ENCODE measurements at places on chromosomes 1 and 21.
A peak's percentile ranks its signal among the peaks of the same experiment; 100 is the strongest.

DNA sequence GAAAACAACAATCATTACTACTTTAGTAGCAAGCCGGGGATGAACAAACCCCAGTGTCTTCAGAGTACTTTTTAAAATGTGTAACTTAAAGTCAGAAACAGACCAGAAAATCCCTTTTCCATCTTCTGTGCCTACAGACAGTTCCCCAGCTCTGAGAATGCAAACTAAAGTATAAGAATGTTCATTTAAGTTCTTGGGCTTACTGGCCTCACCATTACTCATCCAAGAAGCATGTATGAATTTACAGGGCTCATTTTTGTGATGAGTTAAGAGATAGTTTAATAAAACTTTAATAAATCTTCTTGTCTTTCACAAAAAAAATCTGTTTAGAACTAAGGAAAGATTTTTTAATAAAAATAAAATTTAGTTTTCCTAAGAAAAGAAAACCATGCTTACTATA, 4.6 kb downstream of the LPGAT1 start:
- no peak for DNase-seq

- DNase-seq, result no peak
These were observed 80.1 kb upstream of the ATF3 start for GRCh38 chr1:212528501-212528900.

GRCh38 chr21:15260604-15261003, 195.8 kb upstream of the NRIP1 start:
- no peak for DNase-seq

DNA sequence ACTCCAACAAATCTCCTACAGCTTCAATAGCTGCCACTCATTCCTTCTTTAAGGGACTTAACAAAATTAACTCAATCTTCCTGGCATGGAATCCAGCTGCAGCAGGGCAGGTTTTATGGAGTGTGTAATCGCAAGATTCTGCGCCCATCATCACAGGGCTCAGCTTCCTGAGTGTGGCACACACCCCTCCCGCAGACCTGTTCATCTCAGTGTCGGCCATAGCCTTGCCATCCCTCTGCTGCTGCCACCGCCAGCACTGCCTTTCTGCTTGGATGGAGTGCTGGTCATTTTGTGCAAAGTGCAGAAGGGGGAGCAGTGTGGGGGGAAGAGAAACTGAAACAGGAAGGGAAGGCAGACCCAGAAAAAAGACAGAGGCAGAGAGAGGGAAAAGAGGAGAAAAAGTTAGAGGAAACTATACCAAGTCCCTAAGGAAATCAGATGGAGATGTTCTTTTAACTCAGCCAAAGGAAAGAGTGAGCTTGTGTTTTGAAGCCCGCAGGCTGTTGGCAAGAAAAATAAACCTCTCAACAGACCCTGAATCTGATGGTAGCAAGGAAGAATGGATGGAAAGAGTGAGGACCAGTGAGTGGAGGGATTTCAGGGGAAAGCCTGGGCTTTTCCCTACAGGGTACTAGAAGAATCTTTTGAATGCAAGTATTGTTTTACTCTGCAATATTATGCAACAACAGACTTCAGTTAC, 324.2 kb downstream of the SEC16B start:
- no peak for DNase-seq

DNA sequence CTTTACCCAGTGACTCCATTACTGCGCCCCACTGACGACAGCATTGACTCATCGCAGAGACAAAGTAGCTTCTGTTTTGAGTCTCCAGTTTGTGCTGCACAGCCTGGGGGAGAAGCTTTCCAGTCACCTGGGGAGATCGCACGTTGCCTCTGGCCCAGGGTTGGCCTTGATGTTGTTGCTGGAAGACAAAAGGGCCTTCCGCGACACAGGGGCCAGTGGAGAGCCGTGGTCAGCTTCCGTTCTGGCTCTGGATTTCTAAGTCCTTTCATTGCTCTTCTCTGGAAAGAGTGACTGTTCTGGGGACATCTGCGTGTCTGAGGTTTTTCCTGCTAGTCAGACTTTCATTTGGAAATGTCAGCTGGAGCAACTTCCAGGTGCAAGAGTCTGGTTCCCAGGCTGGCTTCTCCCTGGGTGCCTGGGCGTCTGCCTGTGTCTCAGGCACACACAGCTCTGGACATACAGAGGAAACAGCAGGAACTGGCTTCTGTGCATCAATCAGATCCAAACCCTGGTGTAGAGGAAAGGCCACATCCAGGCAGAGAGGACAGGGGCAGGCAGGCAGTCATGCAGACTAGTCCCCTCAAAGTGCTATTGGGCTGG, 257.0 kb downstream of the SIPA1L2 start:
- DNase-seq, result no peak

- no peak for DNase-seq
These were observed 35.2 kb upstream of the KIRREL1 start for GRCh38 chr1:157958263-157958662.

- DNase-seq, result no peak
These were observed 12.3 kb downstream of the LRRN2 start for GRCh38 chr1:204673209-204673608.

DNA sequence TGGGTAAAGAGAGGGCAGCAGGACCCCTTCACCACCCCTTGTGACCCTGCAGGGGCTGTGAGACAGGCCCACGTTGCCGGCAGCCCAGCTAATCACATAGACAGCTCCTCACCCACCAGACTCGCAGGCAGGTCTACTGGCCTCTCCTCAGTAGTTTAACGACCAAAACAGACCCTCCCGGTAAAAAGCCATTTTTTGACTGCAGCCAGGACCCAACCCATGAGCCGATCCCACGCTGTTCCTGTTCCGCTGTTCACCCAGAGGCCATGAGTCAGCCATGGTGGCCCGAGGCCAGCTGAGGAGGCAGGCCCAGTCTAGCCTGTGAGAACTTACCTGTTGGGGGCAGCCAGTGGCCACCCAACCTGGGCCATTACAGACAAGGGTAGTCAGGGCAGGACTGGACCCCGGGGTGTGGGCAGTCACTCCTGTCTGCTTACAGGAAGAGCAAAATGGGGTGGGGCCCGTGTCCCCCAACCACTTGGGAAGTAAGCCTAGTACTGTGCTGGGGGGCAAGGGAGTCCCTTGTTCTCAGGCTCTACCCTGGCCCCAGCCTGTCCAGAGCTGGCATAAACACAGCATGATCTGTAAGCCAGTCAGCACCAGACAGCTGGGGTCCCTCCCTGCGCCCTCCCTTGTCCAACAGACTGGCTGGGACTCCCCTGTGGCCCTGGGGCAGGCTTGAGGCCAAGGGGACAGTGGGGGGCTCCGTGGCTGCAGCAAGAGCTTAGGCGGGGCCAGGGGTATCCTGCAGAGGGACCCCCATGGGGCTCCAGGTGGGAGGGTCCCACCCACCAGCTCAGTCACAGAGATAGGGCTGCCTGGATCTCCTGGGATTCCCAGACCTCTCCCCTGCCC, 61.9 kb downstream of the WNT9A start:
- peak; percentile 23 for DNase-seq

Data from kidney epithelial cell (primary cell).